ENCODE measurements at places on chromosomes 6 and 20.

DNA sequence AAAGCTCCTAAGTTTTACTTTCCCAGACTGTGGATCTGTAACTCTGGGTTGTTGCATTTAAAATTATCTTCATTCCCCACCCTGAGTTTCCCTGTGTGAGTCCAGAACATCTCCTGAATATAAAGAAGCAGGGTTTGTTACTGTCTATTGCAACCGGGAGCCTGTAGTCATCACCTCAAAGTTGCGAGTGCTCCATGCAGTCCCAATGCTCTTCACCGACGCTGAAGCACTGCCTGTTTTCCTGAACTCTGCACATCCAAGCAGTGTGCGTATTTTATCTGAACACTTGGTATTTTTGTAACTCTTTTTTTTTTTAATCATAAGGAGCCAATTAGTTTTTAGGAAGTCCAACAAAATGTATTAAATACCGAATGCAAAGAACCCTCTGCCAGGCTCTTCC lies 907 bp upstream of the HLA-B start:
- DNase-seq = no peak

GRCh38 chr6:21185861-21186478 lies 407.6 kb upstream of the SOX4 start:
- DNase-seq = no peak

GRCh38 chr20:4844325-4844724 lies 122.6 kb downstream of the PRND start:
- no peak for DNase-seq

- DNase-seq = no peak
Measured at GRCh38 chr6:107330168-107330567, 129.2 kb downstream of the PDSS2 start.

DNA sequence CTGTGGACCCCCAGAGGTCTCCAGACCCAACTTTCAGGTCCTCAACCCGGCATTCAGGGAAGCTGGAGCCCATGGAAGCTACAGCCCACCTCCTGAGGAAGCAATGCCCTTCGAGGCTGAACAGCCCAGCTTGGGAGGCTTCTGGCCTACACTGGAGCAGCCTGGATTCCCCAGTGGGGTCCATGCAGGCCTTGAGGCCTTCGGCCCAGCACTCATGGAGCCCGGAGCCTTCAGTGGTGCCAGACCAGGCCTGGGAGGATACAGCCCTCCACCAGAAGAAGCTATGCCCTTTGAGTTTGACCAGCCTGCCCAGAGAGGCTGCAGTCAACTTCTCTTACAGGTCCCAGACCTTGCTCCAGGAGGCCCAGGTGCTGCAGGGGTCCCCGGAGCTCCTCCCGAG lies 950 bp downstream of the GNAS start:
- DNase-seq = no peak

GRCh38 chr20:46255440-46256104 lies 52.7 kb downstream of the CDH22 start:
- DNase-seq = peak; percentile 87

DNA sequence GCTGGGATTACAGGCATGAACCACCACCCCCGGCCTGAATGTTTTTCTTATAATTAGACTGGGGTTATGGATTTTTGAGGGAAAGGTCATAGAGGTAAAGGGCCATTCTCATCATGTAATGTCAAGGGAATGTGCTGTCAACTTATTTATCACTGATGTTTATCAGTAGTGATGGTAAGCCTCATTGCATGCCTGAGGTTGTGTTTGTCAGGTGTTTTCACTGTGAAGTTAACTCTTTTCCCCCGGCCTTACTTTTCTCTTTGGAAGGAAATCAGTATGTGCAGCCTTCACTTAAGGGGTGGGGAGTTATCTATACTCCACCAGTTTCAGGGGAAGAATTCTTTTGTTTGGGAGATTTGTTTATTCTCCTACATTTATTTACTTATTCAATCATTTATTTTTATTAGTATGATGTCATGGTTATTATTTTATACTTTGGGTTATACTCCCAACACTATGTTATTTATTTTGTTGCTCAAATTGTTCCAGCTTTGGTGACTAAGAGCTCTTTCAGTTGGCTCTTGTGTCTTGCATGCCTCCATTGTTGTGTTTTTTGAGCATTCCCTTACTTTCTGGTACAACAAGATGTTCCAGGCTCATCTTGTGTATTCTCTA lies 2.8 kb upstream of the SLC17A5 start:
- no peak for DNase-seq

GRCh38 chr6:126264265-126264664 lies 75.7 kb upstream of the CENPW start:
- no peak for DNase-seq

- DNase-seq = peak; percentile 69
Measured at GRCh38 chr6:166998256-166999144, 697 bp upstream of the CEP43 start.

- peak; percentile 16 for DNase-seq
Measured at GRCh38 chr20:61935926-61936700, 129.6 kb downstream of the TAF4 start.

DNA sequence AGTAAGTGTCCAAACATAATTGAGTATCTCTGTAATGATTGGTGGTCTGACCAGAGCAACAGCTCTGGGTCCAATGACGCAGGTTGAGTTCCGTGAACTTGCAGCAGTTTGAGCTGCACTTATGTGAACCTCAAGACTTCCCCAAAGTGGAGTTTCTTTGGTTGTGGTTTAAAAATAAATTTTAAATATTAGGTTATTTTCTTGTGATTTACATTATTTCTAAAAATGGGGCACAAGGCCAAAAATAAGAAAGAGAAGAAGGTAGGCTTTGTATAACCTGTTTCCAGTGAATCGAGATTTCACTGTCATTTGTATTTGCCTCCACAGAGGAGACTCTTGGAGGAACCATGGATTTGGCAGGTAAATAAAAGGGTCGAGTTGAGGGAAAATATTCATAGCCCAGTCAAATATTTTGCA lies 166.4 kb upstream of the ZNF217 start:
- DNase-seq = no peak

GRCh38 chr6:32895006-32895345 lies 41.0 kb downstream of the PSMB9 start:
- peak; percentile 63 for DNase-seq

- no peak for DNase-seq
Measured at GRCh38 chr20:25534845-25535244, 50.5 kb downstream of the NINL start.

- no peak for DNase-seq
Measured at GRCh38 chr20:48831718-48832404, 4.1 kb upstream of the PREX1 start.

GRCh38 chr6:81515562-81516453 lies 236.7 kb downstream of the TENT5A start:
- no peak for DNase-seq

DNA sequence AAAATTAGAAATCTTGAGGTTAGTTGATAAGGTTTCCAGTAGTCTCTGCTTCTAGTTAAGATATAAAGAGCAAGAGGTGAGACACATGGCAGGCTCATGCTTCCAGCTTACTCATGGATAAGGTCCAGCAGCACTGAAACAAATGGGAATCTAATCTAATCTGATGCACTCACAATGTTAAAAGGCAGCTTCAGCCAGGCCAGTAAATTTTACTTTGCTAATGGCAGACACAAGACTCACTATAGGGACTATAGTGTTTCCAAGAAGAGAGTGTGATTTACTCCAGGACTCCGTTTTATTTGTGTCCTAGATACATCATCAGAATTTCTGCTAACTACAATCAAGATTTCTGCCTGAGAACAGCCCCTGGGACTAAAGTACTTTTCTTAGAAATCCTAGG lies 324.8 kb downstream of the SMOC2 start:
- no peak for DNase-seq

GRCh38 chr20:46200582-46201570 lies 82.8 kb downstream of the CD40 start:
- no peak for DNase-seq

GRCh38 chr6:149969635-149970034 lies 5.9 kb downstream of the ULBP1 start:
- DNase-seq = no peak

- DNase-seq = no peak
Measured at GRCh38 chr20:63957690-63958441, 1.6 kb upstream of the UCKL1 start.

- DNase-seq = no peak
Measured at GRCh38 chr20:40892642-40893041, 136.0 kb upstream of the TOP1 start.

DNA sequence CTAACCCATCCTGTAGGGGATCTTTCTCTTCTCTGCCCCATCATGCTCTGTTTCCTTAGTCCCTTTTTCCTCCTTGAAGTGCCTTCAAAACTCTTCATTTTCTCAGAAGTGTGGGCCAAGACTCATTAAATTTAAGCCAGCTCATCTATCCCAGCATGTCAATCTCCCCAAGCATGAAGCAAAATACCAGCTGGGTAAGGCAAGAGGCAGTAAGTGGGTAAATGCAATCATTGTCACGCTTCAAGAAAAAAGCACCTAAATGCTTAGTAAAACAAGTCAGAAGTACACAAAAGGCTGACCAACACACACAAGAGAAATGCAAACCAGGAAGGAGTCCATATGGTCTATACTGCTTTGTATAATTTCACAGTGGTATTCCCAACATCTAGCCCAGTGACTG lies 61.5 kb downstream of the COL12A1 start:
- no peak for DNase-seq

DNA sequence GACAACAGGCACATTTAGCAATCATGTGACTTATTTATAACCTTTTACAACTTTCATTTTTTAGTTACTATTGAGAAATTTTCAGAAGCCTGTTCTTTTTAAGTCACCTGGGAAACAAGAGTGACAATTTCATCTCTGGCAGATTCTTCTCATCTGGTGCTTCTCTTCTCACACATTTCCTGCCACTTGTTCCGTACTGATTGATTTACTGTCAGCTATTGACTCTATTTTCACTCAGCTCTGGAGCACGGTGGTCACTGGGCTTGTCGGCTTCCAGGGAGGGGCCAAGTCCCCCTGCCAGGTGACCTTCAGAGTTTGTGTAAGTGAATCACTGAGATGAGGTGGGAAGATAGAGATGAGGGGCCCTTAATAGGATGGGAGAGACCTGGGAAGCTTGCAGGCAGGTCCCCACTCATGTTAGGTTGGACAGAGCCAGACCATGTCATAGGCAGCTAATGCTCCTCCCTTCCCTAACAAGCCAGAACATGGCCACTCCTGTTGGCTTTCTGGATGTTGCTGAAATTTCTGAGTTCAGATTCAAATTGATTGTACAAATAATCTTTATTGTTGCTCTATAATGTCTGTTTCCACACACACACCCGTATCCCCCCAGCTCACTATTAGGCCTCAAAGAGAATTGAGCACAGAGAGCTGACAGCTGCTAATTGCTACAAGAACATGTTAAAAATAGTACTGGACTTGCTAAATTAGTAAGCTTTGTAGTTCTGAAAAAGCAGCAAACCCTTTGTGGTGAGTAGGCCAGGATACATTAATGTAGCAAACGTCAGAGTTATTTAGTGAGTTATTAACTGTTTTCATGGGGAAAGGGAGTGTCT lies 13.3 kb downstream of the DUSP22 start:
- DNase-seq = no peak

- DNase-seq = no peak
Measured at GRCh38 chr6:127114214-127114760, 4.2 kb upstream of the RSPO3 start.

DNA sequence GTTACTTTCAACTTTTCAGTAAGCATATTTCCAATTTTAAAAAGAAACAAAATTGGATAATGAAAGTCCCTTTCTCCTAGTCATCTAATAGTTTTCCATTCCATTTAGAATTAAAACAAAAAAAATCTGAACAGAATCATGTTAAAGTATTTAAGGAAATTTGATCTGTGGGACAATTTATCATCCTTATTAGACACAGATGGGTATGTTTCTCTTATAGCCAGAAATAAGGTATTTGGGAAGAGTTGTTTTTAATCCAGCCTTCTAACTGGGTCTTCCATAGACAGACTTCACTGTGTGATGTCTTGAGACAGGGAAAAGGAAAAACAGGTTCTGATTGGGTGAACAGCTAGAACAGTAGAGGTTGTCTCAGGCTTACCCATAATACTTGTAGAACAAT lies 39.5 kb upstream of the STXBP5 start:
- DNase-seq = no peak

DNA sequence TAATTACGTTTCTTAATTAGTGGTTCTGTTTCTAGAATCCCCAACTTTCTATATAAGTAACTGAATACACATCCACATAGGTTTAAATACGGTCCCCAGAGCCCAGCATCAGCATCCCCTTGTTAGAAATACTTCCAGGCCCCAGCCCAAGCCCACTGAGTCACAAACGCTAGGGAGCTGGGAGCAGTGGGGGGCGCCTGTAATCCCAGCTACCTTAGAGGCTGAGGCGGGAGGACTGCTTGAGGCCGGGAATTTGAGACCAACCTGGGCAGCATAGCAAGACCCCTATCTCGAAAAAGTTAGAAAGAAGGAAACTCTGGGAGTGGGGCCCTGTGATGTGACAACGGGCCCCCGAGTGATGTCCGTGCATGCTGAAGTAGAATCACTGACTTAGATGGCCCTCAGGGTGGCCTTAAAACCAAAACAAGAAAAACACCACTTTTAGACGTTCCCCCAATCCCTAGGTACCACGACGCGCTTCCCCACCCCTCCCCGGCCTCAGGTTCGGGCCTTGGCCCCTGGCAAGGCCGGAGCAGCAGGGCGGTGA lies 1.3 kb upstream of the PPP1R3G start:
- no peak for DNase-seq

DNA sequence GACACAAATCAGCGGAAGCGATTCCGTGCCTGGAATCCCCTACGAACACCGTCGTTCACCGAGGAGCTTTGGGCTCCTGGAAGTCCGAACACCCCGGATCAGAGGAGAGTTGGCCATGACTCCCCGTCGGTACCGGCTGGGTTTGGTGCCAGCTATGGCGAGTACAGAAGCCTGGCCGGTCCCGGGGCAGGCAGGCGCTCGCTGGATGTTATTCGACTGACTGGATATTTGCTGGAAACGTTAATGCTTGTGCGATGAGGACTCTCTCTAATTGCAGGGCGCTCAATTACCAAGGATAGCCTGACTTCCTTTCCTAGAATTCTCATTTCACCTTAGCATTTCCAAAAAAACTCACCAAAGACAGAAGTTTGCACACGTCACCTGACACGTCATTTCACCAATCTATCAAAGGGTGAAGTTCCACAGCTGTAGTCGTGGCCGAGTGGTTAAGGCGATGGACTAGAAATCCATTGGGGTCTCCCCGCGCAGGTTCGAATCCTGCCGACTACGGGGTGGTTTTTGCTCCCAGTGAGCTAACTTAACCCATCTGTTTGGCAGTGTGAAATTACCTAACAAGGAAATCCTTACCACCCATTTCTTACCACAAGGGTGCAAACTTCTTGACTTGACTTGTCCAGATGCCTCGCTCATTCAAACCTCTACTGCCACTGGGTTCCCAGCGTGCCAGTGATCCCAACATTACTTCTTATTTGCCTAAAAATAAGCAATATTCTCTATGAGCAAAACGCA lies 22.7 kb upstream of the ZNF184 start:
- peak; percentile 68 for DNase-seq

- no peak for DNase-seq
Measured at GRCh38 chr6:39614393-39614950, 110.7 kb downstream of the KIF6 start.

DNA sequence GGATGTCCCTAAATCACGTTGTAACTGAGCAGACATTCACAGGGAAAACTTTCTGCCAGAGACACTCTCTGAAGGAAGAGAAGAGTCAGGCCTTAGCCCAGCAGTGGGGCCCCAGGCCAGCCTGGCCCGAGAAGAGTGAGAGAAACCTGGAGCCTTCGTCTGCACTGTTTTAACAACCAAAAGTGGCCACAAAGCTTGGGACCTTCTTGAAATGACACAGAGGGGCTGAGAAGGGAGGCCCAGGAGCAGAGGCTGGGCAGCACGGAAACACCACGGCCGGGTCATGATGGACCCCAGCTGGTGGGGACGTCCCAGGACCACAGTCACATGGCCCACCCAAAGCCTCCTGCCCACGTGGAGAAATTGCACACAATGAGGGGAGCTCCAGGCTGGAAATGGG lies 126.8 kb upstream of the THBS2 start:
- DNase-seq = no peak
